ENCODE measurements at places on chromosomes 1 and 21.

- DNase-seq = no peak
Measured at GRCh38 chr1:240618946-240619345, 7.0 kb upstream of the GREM2 start.

GRCh38 chr1:85576266-85576641, 4.3 kb upstream of the CCN1 start:
- no peak for DNase-seq

GRCh38 chr1:38579056-38579455, 280.5 kb downstream of the RRAGC start:
- no peak for DNase-seq

GRCh38 chr1:39081271-39082009, 55.3 kb downstream of the NDUFS5 start:
- no peak for DNase-seq

DNA sequence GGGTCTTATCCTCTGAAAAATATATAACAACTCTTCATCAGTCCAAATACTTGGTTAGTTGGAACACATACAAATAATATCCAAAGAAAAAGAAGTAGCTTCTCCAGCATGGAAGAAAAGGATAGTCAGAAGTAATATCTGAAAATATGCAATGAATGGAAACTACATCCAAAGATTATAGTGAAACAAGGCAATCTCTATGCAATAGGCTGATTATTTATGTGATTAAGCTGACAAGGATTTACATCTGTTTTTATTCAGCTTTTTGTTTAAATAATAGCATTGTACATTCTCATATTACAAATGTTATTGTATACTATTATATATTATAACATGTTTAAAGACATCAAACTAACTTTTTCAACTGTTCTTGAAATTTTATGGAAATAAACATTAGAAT, 15.3 kb upstream of the TGFBR3 start:
- DNase-seq = no peak

GRCh38 chr1:31624309-31624708, 6.8 kb downstream of the HCRTR1 start:
- no peak for DNase-seq

- no peak for DNase-seq
Measured at GRCh38 chr1:182716740-182717720, 32.6 kb upstream of the RGS8 start.

DNA sequence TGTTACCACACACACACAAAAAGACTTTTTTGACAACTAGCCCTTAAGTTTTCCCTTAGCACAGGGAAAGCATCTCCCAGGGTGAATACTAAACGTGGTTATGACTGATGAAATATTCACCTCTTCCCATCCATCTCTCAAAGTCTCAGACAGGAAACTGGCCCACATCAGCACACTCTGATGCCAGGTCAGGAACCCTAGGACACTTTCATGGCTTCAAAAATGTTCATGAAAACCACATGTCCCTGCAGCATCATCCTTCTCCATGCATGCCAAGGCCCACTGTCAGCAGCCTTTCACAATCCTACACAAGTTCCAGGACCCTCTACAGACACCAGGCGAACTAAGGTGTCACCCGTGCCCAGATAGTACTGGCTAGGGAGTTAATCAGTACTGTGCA, 68.7 kb downstream of the DNTTIP2 start:
- DNase-seq = no peak

- DNase-seq = no peak
Measured at GRCh38 chr1:1071486-1072298, 2.4 kb downstream of the RNF223 start.

DNA sequence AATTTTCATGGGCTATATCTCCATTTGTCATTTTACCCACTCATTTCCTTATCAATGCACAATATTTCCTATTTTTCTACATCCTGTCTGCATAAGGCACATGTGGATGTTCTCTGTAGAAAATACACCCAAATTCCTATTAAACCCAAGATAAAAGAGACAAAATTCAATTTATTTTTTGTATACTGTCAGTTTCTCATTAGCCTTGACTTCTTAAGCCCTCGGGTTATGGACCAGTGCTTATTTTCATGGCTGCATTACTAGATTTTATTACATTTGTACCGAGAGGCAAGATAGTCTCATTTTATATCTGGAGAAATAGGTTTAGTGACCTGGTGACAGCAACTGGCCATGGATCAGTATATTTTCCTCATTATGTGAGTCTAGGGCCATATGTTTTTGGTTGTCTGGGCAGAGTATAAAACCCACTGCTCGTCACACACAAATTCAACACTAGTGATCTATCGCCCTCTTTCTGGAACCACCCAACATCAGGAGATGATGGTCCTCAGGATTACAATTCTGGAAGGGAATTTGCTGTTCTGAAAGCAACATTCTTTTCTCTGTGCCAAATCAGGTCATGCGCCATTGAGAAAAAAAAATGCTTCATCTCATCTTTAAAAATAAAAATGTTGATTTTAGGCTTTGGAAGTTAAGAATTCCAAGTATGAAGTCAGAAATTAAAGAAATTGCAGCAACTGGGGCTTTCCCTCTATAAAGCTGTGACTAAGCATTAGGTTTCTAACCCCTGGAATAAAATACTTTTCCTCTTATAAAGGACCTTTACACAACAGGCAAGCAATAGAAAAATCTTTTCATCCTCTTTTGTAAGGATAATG, 81.4 kb downstream of the ASTN1 start:
- DNase-seq = no peak

DNA sequence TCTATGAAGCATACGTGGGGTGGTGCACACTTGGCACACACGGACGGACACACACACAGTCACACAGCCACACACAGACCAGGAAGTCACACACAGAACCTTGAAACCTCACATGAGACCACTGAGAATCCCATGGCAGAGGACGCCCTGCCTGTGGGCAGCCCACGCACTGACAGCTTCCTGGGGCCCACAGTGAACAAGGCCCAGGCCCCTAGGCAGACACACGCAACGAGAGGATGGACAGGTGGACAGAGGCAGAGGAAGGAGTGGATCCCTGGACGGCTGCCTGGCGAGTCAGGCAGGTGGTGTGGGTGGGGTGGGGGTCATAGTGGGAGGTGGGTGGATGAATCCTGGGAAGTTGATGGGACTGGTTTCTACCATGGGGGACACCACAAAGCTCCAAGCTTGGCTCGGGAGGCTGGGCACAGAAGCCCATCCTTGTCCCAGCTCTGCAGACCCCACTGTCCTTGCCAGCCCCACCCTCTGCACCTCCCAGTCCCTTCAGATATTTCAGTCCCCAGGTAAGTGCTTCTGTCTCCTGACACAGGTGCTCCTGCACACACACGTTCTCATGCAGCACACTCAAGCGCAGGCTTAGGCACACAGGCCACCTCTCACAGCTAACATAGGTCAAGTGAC, 49.1 kb downstream of the WNT9A start:
- no peak for DNase-seq

DNA sequence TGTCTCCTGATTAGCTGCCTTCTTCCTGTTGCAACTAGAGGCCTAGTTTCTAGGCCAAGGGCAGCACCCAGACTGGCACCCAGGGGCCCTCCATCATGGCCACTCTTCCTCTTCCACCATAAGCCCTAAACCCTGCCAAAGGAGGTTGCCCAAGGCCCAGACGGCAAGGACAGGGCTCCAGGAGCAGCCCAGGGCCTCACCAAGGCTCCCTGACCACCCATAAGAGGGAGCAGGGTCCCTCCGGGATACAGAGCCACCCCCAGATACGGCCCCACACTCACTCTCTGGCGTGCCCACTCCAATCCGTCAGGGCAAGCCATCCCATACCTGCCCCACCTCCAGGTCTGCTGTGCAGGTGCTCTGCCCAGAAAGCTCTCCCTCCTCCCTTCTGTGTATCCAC, 79.9 kb downstream of the ITPKB start:
- DNase-seq = no peak

DNA sequence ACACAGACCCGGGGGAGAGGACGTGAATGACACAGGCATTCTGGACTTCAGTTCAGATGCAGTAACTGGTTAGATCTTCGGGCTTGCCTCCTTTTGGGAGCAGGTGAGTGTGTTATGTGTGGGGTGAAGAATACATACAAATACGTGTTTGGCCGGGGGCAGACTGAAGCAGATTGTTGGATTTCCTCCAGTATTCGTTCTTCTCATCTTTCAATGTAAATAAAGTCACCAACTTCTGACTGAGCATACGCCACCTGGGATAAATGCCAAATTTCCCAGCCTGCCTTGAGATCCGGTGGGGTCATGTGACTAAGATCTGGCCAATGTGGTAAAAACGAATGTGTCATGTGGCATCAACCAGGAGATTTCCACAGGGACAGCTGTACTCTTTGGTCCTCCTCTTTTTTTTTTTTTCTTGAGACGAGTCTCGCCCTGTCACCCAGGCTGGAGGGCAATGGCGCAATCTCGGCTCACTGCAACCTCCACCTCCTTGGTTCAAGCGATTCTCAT, 189.8 kb downstream of the RGS7 start:
- DNase-seq = no peak

DNA sequence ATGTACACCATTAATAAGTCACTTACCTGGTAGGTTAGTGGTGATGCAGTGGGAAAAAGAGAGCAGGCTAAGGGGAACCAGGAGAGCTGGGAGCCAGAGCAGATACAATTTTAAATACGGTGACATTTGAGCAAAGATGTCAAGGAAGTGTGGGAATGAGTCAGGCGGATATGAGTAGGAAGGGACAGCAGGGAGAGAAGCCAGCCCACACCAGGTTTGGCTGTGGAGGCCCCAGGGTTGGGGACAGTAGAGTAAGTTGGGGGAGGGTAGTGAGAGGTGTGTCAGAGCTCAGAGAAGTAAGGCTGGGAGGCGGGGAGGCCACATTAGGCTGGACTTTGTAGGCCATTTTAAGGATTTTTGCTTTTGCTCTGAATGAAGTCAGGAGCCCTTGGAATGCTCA, 482.0 kb downstream of the DISC1 start:
- DNase-seq = no peak

- no peak for DNase-seq
Measured at GRCh38 chr1:230259621-230260020, 166.5 kb downstream of the PGBD5 start.

DNA sequence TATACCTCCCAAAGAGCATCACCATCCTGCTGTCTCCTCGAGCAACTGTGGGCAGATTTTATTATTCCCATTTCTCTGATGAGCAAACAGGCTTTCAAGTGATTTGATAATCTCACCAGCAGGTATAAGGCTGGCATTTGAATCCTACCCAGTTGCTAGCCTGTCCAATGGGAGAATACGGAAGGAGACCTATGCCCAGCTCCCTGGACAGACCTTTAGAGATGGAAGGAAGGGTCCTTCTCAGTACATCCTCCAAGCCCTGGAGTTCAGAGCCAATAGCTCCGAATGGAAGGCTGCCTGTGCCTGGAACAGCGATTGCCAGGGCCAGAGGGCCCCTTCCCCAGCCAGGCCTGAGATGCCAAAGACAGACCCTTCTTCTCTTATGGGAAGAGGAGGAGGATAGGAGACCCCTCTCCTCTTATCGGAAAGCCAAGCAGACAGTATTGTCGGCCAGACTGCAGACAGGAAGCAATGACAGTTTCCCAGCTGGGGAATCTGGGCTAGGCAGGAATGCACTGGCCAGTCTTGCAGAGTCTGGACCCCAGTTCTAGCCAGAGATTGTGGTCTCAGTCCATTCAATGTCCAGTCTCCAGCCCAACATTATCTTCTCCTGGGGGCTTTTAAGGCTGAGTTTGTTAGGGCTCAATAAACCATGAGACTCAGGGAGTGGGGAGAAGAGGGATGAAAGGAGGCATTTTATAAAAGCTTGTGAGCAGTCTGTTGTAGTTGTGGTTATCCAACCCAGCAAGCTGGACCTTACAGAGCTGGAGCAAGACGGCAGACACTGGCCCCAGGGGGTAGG, 2.0 kb downstream of the IFFO2 start:
- no peak for DNase-seq

DNA sequence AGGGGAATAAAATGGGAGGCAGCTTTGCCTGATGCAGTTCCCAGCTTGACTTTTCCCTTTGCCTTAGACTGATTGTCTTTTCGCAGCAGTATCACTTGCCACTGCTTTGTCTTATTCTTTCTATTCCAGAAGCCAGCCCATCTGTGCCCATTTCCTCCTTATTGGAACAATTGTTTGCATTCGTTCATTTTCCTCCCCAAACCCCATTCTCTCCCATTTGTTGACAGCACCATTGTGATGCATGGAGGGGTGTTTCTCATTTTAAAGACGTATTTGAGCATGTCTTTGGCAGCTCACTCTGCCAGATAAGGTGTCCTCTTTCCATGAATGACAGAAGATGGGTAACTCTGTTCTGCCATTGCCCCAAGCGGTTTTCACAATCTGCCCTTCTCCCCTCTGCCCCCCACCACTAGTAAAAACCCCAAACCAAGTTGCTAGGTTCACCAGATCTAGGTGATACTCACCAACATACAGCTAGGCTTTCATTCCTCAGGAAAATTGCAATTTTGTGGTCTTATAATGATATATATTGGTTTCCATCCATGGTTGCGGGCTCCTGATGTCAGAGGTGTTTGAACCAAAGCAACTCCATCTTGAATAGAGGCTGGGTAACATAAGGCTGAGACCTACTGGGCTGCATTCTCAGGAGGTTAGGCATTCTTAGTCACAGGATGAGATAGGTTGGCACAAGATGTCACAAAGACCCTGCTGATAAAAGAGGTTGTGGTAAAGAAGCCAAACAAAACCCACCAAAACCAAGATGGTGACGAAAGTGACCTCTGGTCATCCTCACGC, 30.8 kb downstream of the SERBP1 start:
- DNase-seq = no peak

DNA sequence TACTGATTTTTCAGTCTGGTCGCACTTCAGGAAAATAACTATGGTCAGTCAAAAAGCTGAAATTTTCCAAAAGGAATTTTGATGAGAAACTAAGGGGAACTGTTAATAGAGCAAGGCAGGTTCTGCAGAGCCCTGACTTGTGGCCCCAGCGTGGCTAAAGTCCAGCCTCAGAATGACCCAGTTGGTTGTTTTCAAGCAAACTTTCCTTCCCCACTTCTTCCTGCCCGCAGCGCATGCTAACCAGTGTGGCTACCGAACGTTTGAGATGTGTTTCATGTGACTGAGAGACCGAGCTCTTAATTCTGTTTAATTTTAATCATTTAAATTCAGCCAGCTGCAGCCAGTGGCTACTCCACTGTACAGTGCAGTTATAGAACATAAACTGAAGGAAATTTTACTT, 6.2 kb upstream of the IL10RB start:
- no peak for DNase-seq

DNA sequence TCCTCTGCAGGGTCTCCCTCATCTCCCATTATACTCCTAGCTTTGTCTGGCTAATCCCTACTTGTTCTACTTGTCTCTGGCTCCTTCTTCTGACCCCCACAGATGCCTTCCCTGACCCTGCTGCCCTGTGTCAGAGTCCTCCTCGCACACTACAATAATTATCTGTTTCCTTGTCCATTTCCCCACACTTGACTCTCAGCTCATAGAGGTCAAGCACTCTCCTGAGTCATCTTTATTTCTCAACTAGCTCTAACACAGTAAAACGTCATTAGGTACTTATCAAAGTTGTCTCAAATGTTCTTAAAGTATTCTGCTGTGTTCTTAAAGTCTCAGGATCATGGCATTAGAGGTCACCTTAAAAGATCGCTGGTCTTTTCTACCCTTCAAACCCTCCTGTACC, 47.1 kb downstream of the C8A start:
- DNase-seq = no peak

- no peak for DNase-seq
Measured at GRCh38 chr1:160164121-160164520, 12.7 kb downstream of the ATP1A4 start.

GRCh38 chr1:84259376-84259775, 42.1 kb upstream of the SAMD13 start:
- DNase-seq = no peak

- no peak for DNase-seq
Measured at GRCh38 chr1:32960819-32961355, 3.7 kb downstream of the RNF19B start.

Data from stimulated activated CD4-positive, alpha-beta T cell treated with anti-CD3 and anti-CD28 coated beads, Interleukin-2, amount 100 ng/mL, for 48 hours (primary cell).